ENCODE measurements at places on chromosomes 7 and 10.

DNA sequence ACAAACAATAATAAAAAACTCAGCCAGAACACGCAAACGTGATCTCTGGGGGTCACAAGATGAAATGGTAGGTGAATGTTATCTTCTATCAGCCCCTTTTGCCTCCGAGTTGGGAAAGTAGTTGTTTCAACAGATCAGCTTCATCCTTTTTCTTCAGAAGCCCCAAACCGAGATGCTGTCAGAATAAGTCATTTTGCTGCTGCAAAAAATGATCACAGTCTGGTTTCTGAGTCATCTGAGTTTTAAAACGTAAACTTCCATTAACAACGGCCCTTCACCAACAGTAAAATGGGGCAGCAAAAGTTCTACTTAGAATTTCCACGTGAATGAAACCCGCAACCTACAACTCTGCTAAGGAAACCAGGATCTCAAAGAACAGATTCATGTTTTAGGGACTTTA, 44.9 kb downstream of the JCAD start:
- DNase-seq, result no peak
- H3K27me3 ChIP-seq, result peaks cover 33% of the 10 kb centered on the region
- no peak overlapping the region for H3K27ac ChIP-seq
- no peak overlapping the region for H3K4me3 ChIP-seq
- H3K4me1 ChIP-seq, result no peaks in the 10 kb centered on the region
- no peaks in the 10 kb centered on the region for H3K36me3 ChIP-seq

GRCh38 chr7:1709900-1710299, 39.8 kb downstream of the ELFN1 start:
- no peaks in the 10 kb centered on the region for H3K4me1 ChIP-seq
- peaks cover 2% of the 10 kb centered on the region for H3K36me3 ChIP-seq
- DNase-seq, result no peak
- no peak overlapping the region for H3K4me3 ChIP-seq

DNA sequence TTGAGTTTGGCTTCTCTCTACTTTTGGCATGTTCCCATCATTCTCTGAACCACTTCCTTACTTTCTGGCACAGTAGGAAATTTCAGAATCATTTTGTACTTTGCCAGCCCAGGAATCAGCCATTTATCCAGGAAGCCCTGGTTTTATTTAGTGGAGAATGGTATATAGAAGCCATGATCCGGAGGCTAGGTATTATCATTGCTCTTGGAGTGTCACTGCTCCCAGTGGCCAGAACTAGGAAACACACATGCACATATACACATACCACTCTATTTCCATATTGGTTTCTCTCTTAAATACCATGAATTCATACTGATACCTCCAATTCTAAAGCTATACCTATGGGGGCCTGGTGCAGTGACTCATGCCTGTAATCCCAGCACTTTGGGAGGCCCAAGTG, 36.3 kb downstream of the SUFU start:
- peaks cover 21% of the 10 kb centered on the region for H3K4me1 ChIP-seq
- H3K4me3 ChIP-seq, result no peak overlapping the region
- H3K27ac ChIP-seq, result no peak overlapping the region
- H3K27me3 ChIP-seq, result no peaks in the 10 kb centered on the region
- no peaks in the 10 kb centered on the region for H3K36me3 ChIP-seq

DNA sequence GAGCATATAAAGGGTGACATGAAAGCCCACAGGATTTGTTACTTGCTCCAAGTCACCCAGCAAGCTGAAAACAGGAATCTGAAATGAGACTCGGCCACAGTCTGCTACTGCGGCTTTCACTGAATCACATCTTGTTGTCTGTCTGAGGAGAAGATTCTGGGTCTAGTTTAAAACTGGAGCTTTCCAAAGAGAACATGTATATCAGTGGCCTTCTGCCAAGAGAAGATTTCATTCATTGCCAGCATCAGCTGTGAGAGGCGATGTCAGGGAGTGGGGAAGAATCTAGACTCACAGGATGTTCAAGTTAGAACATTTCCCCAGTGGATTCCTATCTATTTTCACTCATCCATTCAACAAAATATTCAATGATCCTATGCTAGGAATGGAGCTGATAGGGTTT, 122.8 kb downstream of the GALNT17 start:
- H3K27me3 ChIP-seq, result no peaks in the 10 kb centered on the region
- no peak overlapping the region for H3K27ac ChIP-seq
- DNase-seq, result no peak

GRCh38 chr7:36303202-36304098, 86.2 kb upstream of the ANLN start:
- no peak overlapping the region for H3K4me3 ChIP-seq
- no peak overlapping the region for H3K27ac ChIP-seq
- no peaks in the 10 kb centered on the region for H3K27me3 ChIP-seq
- H3K36me3 ChIP-seq, result no peaks in the 10 kb centered on the region

DNA sequence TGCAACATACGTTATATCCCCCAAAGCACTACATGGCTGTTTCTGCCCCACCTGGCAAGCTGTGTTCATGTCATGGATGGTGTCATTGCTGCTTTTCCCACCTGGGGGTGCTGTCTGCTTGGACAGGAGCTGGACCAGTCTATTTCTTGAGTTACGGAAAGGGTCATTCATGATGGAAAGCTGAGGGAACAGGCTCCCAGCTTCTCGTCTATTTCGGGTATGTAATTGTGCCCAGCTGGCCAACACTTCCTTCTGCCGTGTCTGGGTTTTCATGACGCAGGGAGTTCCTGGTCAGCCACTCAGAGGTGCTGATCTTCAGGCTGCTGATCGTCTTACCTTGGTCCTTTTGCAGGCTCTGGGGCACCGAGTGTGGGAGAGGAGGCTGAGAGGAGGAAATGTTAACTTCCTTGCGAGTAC, 8.6 kb downstream of the BTBD16 start:
- no peaks in the 10 kb centered on the region for H3K4me1 ChIP-seq
- H3K36me3 ChIP-seq, result no peaks in the 10 kb centered on the region
- no peak overlapping the region for H3K27ac ChIP-seq
- no peak overlapping the region for H3K4me3 ChIP-seq
- DNase-seq, result peak; percentile 45

DNA sequence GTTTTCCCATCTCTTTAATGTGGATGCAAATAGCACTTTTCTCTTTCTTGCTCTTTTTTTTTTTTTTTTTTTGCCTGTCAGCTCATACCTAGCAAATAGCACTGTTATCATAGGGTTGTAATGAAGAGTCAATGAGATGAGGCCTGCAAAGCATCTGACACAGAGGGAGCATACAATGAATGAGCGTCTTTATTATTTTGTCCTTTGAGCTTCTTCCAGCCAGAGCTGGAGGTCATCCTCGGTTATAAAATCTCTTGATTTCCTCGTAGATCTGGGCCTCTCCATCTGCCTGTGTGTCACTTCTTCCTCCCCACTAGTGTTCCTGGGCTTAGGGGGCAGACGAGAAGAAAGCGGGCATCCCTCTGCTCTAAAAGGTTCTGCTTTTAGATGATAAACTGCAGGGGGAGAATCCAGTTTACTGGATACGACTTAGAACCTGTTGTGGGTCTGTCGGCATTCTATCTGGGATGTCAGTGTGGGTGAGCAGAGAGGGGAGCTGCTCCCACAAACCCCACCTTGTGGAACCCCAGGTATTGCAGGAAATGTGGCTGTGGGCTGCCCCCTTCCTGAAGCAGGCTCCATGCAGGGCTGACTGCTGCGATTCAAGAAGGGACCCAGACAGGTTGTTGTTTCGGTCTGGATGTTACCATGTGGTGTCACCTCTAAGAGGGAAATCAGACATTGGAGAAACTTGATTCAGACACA, 135.8 kb upstream of the GPR26 start:
- no peaks in the 10 kb centered on the region for H3K4me1 ChIP-seq
- peaks cover 16% of the 10 kb centered on the region for H3K27me3 ChIP-seq
- no peaks in the 10 kb centered on the region for H3K36me3 ChIP-seq

- H3K4me3 ChIP-seq, result peak overlapping the region; percentile 97
- H3K27me3 ChIP-seq, result no peaks in the 10 kb centered on the region
- H3K4me1 ChIP-seq, result peaks cover 62% of the 10 kb centered on the region
- DNase-seq, result no peak
Observed at GRCh38 chr10:96834120-96834519, 2.0 kb downstream of the LCOR start.

DNA sequence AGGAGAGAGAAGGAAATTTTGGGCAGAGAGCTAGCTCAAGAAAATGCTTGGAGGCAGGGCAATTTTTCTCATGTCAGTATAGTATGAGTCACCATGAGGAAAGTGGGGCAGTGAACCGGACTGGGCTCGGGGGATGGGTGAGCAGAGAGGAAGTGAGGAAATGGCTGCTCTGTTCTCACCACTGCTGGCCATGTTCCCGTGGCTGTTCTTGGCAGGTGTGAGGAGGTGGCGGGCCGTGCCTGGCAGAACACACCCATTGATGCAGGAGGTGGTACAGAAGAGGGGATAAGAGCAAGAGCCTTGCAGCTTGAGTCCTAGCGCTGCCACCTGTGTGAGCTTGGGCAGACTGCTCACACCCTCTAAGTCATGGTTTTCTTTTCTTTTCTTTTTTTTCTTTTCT, 304.4 kb upstream of the LYZL1 start:
- H3K27me3 ChIP-seq, result peaks cover 5% of the 10 kb centered on the region
- no peaks in the 10 kb centered on the region for H3K36me3 ChIP-seq
- H3K4me1 ChIP-seq, result no peaks in the 10 kb centered on the region
- DNase-seq, result peak; percentile 13
- H3K27ac ChIP-seq, result no peak overlapping the region

- no peak for DNase-seq
- no peaks in the 10 kb centered on the region for H3K27me3 ChIP-seq
- H3K36me3 ChIP-seq, result no peaks in the 10 kb centered on the region
- no peak overlapping the region for H3K27ac ChIP-seq
Observed at GRCh38 chr7:4134631-4135030, 547.5 kb upstream of the FOXK1 start.

Measured in activated CD8-positive, alpha-beta T cell treated with anti-CD3 and anti-CD28 coated beads for 36 hours (primary cell).